Mesangial cell (primary cell): ENCODE measurements at places on chromosomes 6 and 20. TPM values are rescaled to one million over a fixed set of nuclear protein-coding genes. Genes with fewer than 3 reads are reported as not detected.

Gene DZANK1
- 0.81 and 1.5 TPM in 2 replicates for total RNA-seq

Gene CST5
- total RNA-seq, result 0.33 and 4.8 TPM in 2 replicates

Gene NTSR1
- not detected in 2 replicates for total RNA-seq

Gene C6orf141
- 2.3 and 9.1 TPM in 2 replicates for total RNA-seq

Gene RBPJL
- total RNA-seq, result not detected in 2 replicates

Gene RAET1L
- total RNA-seq, result 0.25 and 0.65 TPM in 2 replicates

Gene CDH26
- total RNA-seq, result not detected in 2 replicates

Gene CST2
- total RNA-seq, result 1.5 and 17.5 TPM in 2 replicates
